ENCODE measurements at places on chromosomes 4 and X.

DNA sequence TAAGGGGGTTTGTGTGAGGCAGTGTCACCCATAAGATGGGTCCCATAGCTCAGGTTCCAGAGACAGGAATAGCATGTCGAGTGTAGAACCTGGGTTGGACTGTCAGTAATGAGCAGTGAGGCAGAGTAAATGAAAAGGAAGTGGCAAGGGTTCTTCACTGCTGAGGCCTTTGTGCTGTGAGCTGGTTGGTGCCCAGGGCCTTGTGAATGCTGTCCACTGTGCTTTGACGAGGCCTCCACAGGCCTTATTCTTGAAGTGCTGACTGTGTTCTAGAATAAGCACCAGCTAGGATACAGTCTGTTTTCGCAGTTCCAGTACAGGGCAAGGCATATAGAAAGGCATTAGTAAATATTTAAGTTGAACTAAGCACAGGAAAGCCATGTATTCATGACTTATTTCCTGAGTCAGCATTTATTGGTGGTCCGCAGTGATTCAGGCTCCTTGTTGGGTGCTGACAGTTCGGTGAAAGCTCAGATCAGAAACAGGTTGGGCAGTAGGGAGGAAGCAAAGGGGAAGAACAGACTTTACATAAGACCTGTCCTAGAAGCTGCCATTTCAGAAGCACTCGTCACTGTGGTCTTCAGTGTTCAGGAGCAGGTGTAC, 25.6 kb upstream of the TADA2B start:
- no peak for DNase-seq

DNA sequence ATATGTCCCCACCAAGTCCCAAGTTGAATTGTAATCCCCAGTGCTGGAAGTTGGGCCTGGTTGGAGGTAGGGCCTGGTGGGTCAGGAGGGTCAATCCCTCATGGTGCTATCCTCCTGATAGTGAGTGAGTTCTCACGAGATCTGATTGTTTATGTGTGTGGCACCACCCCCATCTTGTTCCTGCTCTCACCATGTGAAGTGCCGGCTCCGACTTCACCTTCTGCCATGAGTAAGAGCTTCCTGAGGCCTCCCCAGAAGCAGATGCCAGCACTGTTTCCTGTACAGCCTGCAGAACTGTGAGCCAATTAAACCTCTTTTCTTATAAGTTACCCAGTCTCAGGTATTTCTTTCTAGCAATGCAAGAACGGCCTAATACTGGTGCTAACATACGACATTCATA, 22.7 kb upstream of the TMEM33 start:
- no peak for DNase-seq

- DNase-seq = no peak
Observed at GRCh38 chr4:94766856-94767255, 9.1 kb downstream of the BMPR1B start.

DNA sequence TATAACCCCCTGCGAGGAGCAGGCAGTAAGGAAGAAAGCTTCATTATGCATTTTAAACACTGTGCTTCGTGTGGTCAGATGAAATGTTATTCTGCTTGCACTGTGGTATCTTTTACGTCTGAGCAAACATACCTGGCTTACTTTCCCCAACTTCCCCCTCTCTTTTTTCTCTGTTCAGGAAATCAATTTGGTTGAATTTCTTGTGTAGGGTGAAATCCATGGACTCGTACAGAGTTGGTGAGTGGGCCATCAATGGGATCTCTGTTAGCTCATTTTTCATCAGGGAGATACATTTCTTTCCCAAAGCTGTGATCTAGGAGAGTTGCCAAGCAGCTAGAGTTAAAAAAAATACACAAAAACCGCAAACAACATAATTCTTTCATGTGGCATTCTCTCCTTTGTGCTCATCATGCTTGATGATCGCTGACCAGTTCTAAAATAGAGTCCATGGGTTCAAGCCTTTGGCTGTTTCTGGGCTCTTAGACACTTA, 98.5 kb downstream of the FRAS1 start:
- no peak for DNase-seq

DNA sequence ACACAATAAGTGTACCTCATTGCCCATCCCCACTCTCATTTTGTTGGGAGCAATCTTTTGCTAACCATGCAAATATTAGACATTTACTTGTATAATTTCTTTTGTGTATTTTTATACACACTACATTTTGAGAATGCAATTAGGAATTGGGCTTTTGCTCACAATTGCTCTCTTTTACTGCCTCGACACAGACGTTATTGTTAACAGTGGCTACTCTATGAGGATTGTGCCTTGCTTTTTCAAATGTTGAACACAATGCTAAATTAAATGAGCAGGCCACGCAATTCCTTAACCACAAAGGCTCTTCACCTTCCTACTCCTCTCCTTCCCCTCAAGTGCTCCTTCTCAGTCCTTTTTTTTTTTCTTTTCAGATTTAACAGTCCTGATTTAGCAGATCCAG, 42.8 kb upstream of the HPF1 start:
- DNase-seq = no peak

All from NCI-H1694 (cell line).